ENCODE measurements at places on chromosomes 3 and 15.
A peak's percentile ranks its signal among the peaks of the same experiment; 100 is the strongest.

DNA sequence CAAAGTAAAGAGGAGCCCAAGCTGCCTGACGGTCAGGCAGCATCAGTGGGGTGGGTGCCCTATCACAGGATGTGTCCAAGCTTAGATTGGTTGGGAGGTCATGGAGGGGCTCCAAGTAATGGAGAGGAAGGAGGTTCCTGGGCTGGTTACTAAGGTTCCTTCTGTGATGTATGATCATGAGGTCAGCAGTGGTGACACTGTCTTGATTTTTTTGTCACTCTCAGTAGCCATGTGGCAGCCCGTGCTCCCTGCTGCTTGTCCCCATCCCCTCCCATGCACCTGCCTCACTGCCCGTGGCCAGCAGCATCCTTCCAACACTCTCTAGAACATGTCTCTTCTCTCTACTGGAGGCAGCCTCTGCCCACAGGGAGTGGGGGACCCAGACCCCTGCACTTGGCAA lies 261.7 kb downstream of the TLE3 start:
- DNase-seq = no peak

- no peak for DNase-seq
These were observed 36.2 kb upstream of the FILIP1L start for GRCh38 chr3:100150473-100150872.

DNA sequence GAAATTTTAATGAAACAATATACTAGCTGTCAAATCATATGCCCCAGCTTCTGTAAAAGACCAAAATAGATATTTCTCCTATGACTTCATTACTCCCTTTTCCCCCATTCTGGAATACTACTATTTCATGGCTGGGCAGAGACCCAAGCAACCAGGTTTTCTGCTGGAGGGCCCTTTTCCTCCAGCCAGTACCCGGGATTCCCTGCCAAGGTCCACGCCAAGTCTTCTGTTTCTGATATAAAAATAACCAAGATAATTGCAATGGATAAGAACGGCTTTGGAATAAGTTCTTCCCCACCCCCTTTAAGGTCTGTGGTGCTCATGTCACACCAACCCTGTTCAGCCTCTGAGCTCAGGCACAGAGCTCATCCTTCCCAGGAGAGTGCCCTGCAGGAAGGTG lies 17.2 kb upstream of the NMNAT3 start:
- DNase-seq = no peak

GRCh38 chr3:72722930-72723726 lies 125.1 kb downstream of the SHQ1 start:
- no peak for DNase-seq

GRCh38 chr3:197746801-197747237 lies 2.9 kb upstream of the FYTTD1 start:
- peak; percentile 12 for DNase-seq

DNA sequence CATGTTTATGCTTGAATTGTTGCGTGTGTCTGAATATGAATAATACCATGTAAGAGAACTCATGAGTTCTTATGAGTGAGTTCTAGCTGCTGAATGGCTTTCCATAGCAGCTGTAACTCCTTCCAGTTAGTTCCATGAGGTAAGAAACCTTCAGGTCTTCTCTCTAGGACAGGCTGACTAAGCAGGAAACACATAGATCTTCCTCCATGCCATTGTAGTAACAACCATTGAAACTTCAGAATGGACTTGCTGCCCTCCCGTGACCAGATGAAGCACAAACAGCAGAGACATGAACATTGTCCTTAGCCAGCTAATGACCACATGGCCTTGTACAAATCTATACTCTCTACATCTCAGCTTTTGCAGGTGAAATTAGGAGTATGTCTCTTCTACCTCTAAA lies 200.0 kb downstream of the ZNF385D start:
- DNase-seq = no peak

DNA sequence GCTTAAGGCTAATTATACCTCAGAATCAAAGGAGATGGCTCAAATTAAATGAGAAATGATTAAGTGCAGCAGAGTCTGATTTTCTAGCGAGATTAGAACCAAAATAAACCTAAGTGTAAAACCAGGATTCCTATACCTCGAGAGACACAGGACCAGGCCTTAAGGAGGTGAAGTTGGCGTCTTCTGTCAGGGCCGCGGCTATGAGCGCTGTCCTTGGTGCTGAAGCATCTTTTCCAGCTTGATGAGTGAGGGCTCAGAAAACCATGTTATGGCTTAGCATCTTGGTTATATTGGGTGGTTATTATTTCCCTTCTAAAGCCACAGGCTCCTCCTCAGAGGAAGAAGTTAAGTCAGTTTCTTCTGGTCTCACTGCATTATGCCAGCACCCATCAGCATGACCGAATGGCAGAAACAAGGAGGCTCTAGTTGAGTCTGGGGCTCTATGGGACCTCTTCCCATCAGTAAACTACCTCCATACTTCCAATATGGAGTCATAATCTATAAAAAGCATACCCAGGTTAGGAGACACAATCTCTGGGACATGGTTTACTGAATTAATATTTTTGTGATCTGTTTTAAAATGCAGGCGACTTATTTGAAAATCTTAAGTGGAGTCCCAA lies 120.1 kb upstream of the NMNAT3 start:
- no peak for DNase-seq

Data from CD4-positive, alpha-beta T cell treated with Interferon alpha-2 for 1 hour (primary cell).